ENCODE measurements at places on chromosomes 3 and 15.

GRCh38 chr15:87293031-87293430 lies 963.5 kb downstream of the NTRK3 start:
- no peak for DNase-seq

DNA sequence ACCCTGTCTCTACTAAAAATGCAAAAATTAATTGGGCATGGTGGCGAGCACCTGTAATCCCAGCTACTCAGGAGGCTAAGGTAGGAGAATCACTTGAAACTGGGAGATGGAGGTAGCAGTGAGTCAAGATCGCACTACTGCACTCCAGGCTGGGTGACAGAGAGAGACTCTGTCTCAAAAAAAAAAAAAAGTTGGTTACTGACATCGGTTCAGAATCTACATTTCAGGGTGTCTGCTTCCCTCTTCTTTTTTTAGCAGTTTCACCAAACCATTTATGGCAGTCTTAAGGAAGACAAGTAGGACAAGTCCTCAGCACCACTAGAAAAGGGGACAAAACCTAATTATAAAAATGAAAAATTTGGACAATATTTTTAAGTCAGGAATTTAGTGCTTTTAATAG lies 3.3 kb upstream of the USP4 start:
- no peak for DNase-seq

GRCh38 chr15:99703603-99704443 lies 29.4 kb downstream of the LYSMD4 start:
- DNase-seq = no peak

DNA sequence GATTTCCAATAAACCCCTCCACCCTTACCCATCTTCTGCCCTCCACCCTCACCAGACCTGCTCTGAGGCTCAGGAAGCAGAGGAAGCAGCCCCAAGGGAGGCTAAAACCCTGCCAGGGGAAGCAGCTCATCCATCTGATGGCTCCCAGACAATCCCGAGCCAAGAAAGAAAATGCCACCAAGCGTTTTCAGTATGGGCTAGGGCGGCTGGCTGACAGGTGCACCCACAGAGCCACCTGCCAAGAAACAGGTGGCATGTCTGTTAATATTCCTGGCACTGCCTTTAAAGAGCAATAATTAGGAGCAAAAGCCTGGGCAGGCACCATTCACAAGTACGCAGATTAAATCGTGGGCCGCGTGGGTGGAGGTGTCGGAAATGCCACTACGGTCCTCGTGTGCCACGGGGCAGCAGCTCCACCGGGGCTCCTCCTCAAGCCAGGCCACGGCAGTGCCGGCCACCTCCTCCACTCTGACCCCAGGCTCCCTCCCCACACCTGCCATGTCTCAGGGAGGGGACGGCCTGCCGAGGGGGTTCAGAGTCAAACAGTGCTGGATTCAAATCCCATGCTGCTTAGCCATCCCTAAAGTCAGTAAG lies 23.9 kb upstream of the GRIP2 start:
- no peak for DNase-seq

- DNase-seq = no peak
Measured at GRCh38 chr15:100890051-100890720, 10.6 kb downstream of the ALDH1A3 start.

DNA sequence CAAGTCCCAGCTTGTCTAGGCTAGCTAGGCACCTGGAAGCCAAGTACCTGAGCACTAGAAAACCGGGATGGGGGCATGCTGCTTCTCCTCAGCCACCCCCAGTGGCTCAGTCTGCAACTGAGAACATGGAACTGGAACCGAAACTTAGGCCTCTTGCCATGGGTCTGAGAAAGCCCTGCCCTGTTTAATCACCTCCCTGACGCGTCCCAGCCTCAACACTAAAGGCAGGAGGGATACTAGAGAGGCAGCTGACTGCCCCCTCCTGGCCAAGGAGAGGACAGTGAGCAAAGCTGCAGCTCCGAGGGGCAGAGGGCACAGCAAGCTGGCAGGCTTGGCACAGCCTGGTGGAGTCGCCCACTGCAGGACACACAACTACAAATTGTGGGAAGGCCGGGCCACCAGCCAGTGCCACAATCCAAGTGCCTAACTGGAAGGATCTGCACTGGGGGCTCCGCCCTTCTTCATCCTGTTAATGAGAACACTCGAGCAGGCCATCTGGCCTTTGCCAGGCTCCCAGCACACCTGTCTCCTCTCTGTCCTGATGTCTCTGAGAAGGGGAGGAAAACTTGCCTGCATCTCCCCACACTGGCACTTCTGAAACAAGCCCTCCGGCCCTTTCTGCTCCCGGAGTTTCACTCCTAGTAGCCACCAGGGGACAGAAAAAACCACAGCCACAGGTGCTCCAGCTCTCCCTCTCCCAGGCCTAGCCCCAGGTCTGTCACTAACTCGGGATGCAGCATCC lies 53.7 kb downstream of the BDH1 start:
- DNase-seq = no peak

DNA sequence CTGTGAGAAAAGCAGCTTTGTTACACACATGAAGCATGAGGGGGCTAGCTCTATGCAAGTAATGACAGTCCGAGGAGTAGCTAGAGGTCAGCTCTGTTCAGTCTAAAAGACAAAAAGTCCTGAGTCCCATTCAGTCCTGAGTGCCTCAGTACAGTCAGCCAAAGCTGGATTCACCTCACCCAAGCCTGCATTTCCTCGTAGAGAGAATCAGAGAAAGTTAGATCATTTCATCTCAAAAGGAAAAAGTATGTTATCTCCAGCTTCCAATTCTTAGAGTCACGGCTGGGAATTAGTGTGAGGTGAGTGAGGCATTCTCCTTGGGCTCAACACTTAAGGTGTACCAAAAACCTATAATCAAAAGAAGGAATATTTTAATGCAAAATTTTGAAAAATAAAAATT lies 5.9 kb upstream of the ACP3 start:
- DNase-seq = no peak

DNA sequence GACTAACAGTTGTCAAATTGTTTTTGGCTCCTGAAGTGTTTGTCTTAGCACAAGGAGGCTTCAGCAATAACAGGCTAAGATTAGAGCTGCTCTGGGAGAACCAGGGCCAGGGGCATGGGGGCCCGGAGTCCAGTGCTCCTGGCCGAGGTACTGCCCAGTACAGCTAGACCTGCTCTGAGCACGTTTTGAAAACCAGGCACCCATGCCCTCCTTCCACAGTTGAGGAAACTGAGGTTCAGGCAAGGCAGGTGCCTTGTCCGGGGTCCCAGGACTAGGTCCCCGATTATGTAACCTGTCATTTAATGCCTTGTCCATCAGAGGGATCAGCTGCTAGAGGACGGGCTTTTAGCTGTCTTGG lies 19.2 kb downstream of the KBTBD13 start:
- no peak for DNase-seq

DNA sequence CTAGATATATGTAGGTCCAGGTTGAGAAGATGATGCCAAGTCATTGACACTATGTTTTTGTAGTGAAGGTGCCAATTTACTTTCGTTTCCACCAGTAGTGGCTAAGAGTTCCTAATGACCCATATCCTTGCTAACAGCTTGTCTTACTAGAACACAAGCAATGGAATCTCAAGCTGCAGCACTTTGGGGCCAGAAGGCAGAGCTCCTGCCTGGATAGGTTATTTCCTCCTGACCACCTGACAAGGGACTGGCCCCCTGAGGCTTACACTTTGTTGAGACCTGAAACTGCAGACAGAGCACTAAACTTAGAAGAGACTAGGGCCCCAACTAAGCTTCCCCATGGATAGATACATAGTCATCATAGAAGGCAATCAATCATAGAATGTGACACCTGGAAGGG lies 11.7 kb downstream of the ONECUT1 start:
- no peak for DNase-seq

DNA sequence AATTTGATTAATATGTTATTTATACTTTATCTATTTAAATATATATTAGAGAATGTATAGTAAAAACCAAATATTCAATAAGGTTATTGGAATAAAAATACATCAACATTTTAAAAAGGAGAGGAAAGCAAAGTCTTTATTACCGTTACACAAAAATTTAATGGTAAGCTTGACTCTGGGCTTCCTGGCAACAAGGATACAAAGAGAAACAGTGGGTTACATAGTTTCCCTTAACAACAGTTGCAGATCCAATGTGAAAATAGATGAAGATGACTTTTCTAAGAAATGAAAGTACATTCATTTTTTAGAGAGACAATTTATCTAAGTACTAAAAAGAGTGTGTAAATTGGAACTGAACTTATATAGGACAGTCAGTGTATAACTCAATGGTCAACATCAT lies 6.0 kb upstream of the PHLDB2 start:
- DNase-seq = no peak

DNA sequence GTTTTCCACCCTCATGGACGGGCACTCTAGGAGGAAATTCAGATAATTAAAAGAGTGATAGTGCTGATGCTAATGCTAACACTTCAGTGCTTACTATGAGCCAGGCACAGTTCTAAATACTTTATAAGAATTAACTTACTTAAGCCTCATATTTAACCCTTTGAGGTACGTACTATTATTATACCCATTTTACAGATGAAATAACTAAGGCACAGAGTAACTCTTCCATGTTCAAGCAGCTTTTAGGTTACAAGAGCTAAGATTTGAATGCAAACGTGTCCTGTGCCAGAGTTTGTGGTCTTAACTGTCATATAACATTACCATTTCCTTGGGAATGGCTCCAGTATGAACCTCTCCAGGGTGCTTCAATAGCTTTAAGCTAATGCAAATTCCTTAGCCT lies 114.7 kb upstream of the PRR23C start:
- no peak for DNase-seq

GRCh38 chr15:84790676-84791075 lies 26.5 kb upstream of the ALPK3 start:
- no peak for DNase-seq
